ENCODE measurements at places on chromosomes 7 and 10. TPM values are rescaled to one million over a fixed set of nuclear protein-coding genes. Genes with fewer than 3 reads are reported as not detected.

PARD3 gene
- 0.63 TPM for total RNA-seq

PRSS37 gene
- not detected for total RNA-seq

ZMIZ2 gene
- total RNA-seq, result 135 TPM

RBP3 gene
- total RNA-seq, result not detected

CTBP2 gene
- 1.2 TPM for total RNA-seq

KAZALD1 gene
- total RNA-seq, result 0.31 TPM

PPP1R9A gene
- total RNA-seq, result 0.08 TPM

KCND2 gene
- total RNA-seq, result not detected

EN2 gene
- not detected for total RNA-seq

HYAL4 gene
- total RNA-seq, result not detected

PTPN20 gene
- total RNA-seq, result 0.70 TPM

CHST12 gene
- total RNA-seq, result 5.7 TPM

GDF2 gene
- total RNA-seq, result not detected

MYH16 gene
- not detected for total RNA-seq

FRMD4A gene
- 5.2 TPM for total RNA-seq

COMTD1 gene
- total RNA-seq, result 52.6 TPM

SLC39A12 gene
- total RNA-seq, result not detected

TLL2 gene
- not detected for total RNA-seq

TMEM176B gene
- total RNA-seq, result not detected

CFAP58 gene
- total RNA-seq, result 0.23 TPM

LMTK2 gene
- total RNA-seq, result 13.7 TPM

FOXP2 gene
- not detected for total RNA-seq

ITGA8 gene
- total RNA-seq, result not detected

IDE gene
- 44.1 TPM for total RNA-seq

ZNRF2 gene
- 8.5 TPM for total RNA-seq

AOAH gene
- total RNA-seq, result 22.5 TPM
